ENCODE measurements at places on chromosomes 2 and 18.
A peak's percentile ranks its signal among the peaks of the same experiment; 100 is the strongest.

DNA sequence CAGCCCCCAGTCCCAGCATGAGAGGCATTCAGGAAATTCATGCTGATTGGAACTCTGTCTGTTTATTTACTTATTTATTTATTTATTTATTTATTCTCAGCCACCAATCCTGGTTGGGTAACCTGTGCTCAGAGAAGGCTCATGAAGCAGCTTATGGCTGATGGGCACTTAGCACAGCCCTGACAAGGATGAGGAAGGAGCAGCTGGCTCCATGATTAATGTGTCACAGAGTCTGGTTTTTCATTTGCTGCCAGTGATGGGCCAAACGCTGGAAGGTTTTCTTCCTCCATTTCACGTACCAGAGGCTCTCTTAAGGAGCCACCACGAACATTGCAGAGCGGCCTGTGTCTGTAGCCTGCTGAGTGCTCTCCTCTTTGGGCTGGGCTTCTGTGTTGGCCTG is 28.3 kb upstream of the KCNS3 start:
- no peak for DNase-seq

DNA sequence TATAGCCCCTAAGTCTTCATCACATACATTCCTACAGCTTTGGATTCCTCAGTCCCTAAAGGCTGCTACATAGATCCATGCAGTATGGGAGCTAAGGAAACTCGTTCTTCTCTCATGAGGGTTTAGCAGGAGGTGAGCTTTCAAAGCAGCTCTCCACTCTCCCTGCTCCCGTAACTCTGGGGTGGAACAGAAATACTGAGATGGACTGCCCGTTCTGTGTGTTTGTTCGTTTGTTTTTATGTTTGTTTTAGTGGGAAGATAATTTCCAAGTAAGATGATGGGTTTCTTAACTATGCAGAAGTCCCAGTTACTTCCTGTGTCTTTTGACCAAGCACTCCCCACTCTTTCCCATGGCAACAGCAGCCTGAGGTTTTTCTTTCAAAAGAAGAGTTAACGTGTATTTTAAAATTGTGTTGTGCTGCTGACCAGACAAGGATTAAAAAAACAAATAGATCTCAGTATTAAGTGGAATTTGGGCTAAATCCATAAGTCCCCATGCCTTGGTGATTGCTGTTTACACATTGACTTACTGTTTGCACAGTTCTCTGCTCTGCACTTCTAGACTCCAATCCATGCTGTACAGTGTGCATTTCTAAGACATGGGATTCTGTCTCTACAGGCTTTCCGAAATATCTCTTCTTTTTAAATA is 156.4 kb upstream of the SH3BP4 start:
- DNase-seq, result no peak

DNA sequence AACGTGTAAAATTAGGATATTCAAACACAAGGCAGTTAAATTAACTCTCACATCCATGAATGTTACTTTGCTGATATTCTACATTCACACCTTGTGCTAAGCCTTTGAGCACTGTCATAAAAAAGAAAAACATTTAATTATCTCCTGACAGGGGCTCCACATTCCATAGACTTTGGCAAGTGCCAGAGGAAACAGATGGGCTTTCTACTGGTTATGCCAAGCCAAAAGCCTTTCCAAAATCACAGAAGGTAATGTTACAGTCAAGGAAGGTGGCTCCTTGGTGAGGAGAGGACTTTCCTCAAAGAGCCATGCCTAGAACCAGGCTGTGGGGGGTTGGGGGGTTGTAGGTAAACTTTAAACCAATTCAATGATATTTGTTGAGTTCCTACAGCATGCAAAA is 12.4 kb downstream of the MYO5B start:
- DNase-seq, result no peak

DNA sequence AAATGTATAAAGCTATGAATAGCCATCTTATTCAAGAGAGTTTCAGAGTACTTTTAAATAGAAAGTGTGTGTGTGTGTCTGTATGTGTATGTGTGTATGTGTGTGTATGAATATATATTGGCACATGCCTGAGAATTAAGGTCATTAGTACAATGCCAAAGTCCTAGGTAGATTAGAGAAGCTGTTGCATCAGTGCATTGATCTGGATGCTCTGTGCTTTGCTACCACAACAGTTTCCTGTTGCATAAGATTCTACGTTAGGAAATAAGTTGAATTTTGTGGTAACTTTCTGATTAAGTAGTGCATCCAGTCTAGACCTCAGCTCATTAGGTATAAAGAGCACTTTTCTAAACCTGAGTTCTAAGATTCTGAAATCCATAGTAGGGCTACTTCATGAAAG is 1102.8 kb upstream of the KLHL29 start:
- DNase-seq, result no peak

GRCh38 chr2:237073552-237073951 is 12.1 kb upstream of the COPS8 start:
- no peak for DNase-seq

- no peak for DNase-seq
These were observed 117.2 kb downstream of the RGPD3 start for GRCh38 chr2:106350980-106351379.

DNA sequence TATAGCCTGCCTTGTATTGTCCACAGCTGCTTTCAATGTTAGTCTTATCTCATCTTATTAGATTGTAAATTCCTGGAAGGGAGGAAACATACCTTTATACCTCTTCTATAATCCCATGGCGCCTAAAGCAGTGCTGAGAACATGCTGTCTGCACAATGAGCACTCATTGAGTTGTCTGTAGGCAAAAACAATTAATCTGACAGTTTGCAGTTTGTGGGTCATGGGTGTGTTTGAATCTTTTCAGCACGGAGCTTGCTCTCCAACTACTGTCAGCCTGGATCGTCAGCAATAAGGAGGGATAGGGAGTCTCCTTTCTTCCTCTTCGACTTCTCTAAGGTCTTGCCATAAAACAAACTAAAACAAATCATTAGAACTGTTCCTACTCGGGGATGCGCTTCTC is 26.5 kb upstream of the GREB1L start:
- DNase-seq, result no peak

GRCh38 chr18:8688216-8688800 is 17.0 kb upstream of the MTCL1 start:
- no peak for DNase-seq

DNA sequence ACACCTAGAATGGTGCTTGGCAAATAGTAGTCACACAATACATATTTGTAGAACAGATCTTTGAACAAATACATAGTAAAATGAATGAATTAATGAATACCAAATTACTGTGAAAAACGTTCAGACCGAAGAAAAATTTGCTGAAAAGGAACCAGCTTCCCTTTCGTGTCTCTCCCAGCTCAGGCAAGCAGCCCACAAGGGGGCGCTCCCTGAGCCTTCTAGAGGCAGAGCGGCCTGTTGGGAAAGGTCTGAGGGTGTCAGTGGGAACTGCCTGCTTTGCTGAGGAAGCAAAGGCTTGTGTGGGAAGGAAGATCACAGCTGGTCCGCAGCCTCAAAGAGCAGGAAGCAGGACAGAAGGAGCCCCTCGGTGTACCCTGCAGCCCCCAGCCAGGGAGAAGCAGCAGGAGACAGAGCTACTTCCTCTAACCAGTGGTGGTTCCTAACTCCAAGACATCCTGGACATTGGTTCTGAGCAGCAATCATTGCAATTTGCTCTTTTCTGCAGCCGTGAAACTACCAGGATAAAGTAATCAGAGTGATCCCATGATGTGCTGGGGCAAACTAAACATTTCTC is 231.1 kb downstream of the ANKRD30B start:
- DNase-seq, result peak; percentile 1

GRCh38 chr2:132915812-132916549 is 246.0 kb upstream of the LYPD1 start:
- DNase-seq, result no peak

GRCh38 chr2:211766689-211767088 is 771.9 kb downstream of the ERBB4 start:
- DNase-seq, result no peak

DNA sequence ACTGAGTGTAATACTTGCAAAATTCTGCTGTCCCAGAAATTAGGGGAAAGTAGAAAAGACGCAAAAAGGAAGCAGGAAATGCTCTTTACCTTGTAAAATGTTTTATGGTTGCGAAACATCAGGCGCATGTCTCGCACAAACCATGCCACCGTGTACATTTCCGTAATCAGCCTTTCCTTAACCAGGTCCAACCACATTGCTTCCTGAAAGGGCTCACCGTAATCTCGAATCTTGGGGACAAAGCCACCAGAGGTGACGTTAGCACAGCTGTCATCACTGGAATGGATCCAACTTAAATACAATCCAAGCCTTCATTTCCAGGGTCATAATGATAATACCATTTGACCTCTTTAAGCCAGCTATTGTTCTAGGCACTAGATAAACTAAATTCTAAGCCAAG is 49.3 kb downstream of the SP110 start:
- no peak for DNase-seq

DNA sequence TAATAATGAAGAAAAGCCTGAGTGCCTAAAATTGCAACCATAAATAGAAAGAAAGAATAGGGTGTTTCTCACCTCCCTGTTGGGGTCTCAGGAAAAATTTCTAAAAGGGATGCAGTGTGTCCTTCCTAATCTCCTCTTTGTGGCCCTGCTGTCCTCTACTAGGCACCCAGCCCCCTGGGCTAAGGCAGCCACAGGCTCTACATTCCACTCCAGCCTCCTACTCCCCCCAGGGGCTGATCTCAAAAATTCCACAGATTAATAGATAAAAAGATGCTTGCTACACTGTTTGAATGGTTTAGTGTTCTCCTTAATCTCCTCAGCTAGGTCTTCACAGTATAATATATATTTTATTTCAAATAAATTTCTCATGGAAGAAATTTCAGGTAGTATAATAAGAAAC is 17.6 kb downstream of the SATB2 start:
- no peak for DNase-seq

DNA sequence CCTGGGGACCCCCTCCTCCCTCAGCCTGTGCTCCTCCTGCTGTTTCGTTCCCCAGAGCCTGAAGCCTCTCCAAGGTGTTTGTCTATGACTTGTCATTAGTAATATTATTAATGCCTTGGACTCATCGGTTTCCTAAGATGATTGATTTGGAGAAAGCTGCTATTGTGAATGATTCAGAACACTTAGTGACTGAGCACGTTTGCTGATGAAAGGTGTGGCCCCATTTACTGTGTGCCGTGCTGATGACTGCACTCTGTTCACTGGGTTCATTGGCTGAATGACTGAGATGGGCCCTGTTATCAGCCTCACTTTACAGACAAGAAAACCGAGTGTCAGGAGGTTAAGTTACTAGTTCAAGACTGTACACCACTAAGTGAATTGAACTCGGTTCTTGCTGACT is 111.4 kb downstream of the SPP2 start:
- no peak for DNase-seq

DNA sequence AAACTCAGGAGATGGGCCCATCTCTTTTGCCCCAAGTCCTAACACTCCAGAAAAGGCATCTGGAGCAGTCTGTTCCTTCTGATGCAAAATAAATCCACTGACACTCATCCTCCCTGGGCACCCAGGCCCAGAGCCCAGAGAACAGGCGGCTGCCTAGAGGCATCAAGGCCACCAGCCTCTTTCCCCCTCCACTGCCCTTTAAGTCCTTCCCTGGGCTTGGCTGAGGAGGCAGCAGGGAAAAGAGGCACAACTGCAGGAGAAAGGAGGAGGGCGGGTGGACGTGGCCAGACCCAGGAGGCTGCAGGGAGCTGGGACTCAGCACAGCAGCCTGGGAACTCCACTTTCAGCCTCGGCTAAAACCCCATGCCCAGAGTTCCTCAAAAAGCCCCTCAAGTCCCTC is 99.7 kb upstream of the ID2 start:
- no peak for DNase-seq

- DNase-seq, result no peak
These were observed 34.6 kb upstream of the SLC14A1 start for GRCh38 chr18:45689396-45689795.

GRCh38 chr18:24227977-24228666 is 89.3 kb downstream of the CABYR start:
- DNase-seq, result no peak
